ENCODE measurements at places on chromosomes 1 and 21.

DNA sequence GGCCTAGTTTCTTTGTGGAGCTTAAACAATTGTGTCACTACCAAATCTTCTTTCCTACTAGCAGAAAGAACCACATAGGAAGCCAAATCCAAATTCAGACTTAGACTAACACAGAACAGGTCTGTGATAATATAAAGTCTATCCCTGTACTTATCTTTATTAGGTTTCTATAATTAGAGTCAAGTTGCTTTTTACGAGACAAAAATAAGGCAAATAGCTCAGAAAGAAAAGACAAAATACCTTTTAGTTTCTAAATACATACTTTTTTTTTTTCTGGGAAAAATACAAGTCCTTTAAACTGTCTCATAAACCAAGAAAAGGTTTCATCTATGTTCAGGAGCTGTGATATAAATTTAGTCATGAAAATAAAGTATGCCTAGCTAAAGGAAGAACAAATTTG, 78.9 kb upstream of the LBR start:
- DNase-seq: no peak

DNA sequence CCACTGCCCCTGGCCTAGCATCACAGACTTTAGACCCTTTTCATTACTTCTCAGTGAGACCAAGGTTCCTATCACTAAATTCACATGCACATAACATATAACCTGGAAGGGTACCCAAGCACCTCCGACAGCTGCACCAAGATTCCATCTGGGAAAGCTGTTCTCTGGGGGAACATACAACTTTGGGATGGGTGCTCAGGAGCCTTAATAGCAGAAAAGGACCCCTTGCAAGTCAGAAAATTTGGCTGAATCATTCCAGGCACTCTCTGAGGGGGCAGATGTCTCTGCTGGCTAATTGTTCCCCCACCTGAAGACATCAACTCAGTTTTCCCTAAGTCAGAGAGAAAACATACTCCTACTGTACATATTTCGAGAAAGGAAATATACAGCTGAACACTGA, 41.3 kb upstream of the PSEN2 start:
- DNase-seq: no peak

DNA sequence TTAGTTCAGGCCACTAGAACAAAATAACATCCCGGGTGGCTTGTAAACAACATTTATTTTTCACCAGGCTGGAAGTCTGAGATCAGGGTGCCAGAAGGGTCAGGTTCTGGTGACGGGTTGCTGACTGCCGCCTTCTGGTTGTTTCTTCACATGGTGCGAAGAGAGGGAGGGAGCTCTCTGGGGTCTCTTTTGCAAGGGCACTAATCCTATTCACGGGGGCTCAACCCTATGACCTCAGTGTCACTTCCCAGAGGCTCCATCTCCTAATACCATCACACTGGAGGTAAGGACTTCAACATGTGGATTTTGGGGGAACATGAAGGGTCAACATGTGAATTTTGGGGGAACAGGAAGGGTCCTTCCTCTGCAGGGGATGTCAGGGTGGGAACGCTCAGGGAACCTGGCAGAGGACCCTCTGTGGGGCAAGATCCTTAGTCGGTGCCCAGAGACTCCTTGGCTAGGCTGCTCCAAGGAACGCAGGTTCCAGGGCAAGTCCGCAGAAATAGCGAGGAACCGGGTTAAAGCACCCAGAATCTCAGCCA, 8.7 kb upstream of the C2CD2 start:
- DNase-seq: no peak

DNA sequence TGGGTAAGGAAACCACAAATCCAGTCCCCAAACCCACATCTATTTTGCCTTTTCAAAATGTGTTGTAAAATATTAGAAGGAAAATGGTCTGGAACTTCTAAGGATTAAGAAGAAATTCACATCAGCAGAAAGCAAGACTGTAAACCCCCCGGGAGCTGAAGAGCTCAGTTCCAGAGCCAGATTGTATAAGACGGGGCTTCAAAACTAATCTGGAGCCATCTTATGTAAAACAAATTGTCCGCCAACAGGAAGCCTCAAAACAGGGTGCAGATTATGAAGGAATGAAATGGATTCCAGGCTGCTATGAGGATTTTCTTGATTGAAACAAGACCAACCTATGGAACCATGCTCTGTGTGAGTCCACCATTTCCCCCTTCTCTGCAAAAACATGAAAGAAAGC, 25.1 kb upstream of the HUNK start:
- DNase-seq: no peak

- DNase-seq: no peak
Measured at GRCh38 chr1:109502364-109502851, 7.1 kb downstream of the AMIGO1 start.

DNA sequence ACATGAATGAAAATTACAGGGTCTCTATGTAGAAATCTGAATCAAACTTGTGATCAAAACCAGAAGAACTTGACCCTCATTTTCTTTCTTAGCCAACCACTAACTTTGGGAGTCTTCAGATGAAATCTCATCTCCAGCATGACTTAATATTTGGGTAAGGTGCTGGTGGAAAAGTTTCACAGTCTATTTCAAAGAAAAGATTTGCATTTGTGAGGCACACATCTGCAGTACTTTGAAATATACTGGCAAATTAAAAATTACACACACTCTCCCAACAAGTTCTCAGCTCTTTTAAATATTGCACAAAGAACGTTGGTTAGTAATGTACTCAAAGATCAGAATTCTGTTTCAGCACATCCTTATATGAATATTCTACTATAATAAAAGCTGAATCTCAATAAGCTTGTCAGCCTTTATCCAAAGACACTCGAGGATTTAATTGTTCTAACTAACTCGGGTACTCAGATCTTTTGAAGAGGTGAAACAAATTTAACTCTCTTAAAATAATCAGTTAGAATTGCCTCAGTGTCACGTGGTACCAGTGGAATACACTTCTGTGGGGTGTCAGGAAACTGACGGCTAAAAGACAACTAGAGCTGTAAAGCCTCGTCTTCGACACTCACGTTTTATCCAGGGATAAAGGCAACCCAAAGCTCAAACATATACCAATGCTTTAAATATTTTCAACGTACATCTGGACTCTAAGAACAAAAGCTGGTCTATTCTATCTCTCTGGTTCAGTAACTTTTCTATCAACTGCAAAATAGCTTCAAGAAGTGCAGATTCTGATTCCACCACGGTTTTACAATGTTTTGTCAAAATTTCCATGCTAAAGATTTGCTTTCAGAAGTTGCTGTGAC, 19.0 kb downstream of the SAMSN1 start:
- DNase-seq: no peak

GRCh38 chr1:237779356-237779755, 111.4 kb downstream of the ZP4 start:
- no peak for DNase-seq

DNA sequence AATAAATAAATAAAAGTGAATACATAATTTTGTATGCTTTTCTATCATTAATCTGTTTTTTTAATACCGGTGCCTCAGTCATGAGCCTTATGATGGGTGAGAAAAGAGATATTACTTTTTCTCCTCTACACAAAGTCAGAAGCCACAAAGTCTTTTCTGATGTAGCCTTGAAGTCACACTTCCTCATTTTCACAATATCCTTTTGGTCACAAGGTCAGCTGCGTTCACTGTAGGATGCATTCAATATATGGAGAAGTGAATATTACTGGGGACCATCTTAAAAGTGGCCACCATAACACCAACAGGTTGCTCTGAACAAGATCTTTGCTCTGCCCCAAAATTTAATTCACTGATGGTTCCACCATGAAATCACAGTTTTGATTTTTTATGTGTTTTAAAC, 83.3 kb upstream of the TNR start:
- DNase-seq: no peak

GRCh38 chr21:15007716-15008296, 57.0 kb downstream of the NRIP1 start:
- no peak for DNase-seq

- DNase-seq: no peak
Measured at GRCh38 chr1:31064111-31064717, 1.3 kb downstream of the PUM1 start.

GRCh38 chr1:31570228-31570627, 6.1 kb upstream of the TINAGL1 start:
- DNase-seq: no peak

DNA sequence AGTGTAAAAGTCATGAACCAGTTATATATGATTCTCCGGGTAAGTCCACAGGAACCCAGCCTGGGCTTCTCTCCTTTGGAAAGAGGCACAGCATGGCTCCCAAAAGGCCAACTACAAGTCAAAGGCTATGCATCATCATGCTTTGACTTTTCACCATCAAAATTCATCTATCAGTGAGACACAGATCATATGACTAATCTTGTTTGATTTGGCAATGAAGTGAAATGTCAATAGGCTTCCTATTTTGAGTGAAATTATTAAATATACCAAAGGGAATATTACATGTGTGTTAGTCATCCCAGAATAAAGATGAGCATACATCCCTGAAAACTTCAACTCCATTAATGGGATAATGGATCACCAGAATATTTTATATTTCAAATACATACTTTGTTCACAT, 83.5 kb upstream of the ADGRL2 start:
- no peak for DNase-seq

- DNase-seq: no peak
Measured at GRCh38 chr1:182003953-182004586, 57.4 kb downstream of the ZNF648 start.

DNA sequence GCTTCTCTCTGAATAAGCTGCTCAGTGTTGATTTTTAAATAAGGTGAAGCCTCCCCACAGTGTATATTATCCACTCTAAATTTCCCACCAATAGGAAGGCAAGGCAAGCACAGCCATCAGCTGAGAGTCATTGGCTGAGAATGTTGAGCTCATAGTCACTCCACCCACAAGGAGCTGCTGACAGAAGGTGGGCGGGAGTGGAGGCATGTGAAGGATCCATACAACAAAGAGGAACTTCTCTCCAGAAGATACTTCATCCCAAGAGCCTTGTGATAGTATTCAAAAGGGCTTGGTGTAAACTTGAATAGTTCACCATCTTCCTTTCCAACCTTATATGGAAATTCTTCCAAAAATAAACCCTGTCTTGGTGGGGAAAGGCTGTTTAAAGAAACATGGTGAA, 42.8 kb downstream of the SAMD13 start:
- DNase-seq: peak; percentile 15

DNA sequence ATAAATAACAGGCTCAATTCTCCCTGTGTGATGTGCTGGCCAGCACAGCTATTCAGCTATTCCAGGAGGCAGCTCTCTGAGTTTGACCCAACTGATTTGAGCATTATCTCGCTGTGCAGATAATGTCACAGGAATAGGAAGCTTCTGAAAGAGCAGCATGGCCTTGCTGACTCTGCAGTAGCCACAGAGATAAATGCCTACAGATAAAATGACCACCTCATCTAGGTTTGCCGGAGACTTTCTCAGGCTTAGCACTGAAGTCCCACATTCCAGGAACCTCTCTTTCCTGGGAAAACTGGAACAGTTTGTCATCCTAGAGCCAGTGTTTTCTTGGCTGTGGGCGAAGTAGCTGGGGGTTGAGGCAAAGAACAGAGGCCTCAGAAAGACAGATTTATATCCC, 98.9 kb downstream of the MRPL39 start:
- DNase-seq: no peak

GRCh38 chr1:200046115-200046514, 18.6 kb downstream of the NR5A2 start:
- no peak for DNase-seq

GRCh38 chr1:32393832-32394140, 455 bp downstream of the BSDC1 start:
- DNase-seq: peak; percentile 19

- no peak for DNase-seq
Measured at GRCh38 chr1:111154021-111154999, 14.3 kb downstream of the CEPT1 start.

DNA sequence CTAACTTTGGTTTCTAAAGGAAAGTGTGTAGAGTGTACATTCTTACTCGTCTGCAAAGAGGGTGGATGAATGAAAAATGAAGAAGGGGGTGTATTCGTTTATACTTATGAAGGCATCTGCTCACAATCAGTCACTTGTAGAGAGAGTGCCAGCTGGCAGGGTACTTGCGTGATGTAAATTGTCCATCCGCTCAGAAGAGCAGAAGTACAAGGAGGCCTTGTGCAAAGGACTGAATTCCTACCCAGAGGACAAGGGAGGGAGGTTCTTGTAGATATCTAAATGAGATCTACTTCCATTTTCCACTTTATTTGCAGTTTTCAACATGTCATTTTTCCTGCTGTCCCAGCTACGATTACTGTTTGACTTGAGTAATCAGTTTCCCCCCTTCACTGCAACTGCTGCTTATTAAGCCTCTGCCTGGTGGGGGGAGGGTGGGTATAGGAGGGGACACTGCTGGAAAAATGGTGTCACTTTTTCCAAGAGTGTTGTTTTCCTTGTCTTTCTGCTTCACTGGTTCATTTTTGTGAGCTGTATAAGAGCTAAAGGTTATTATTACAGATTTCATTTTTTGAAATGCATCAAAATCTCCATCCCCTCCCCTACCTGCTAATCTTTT, 67.3 kb downstream of the LAMC1 start:
- no peak for DNase-seq

DNA sequence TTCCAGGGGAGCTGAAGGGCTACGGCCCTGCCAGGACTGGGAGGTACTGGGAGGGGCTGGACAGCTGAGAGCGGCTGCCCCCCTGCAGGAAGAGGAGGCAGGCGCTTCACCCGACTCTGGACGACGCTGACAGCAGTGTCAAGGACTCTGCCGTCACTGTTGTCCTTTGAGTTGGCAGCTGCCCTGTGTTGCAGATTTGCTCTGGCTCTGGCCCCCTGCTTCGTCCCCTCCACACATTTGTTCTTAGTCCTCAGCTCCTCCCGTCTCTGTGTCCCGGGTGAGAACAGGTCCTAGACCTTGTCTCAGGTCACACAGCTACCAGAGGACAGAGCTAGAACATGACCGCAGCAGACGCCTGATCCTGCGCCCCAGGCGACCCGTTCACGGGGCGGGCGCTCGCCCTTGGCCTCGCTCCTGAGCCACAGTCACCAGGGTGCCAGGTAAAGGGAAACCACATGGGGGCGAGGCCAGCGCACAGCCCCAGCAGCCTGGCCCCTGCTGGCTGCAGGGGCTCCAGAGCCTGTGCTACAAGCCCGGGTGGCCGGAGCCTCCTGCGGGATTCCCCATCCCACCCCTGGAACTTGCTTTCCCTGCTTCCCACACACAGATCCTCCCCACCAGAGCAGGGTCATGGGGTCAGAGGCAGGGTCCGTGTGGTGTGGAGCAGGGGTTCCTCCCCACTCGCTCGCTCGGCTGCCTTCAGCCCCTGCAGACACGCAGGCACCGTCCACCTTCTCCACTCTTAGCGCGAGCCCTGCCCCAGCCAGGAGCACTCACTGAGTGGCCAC, 10.7 kb upstream of the NPHP4 start:
- DNase-seq: no peak

GRCh38 chr1:117275055-117275454, 64.3 kb upstream of the VTCN1 start:
- no peak for DNase-seq

GRCh38 chr1:98839840-98840239, 164.8 kb downstream of the PLPPR5 start:
- DNase-seq: peak; percentile 2

DNA sequence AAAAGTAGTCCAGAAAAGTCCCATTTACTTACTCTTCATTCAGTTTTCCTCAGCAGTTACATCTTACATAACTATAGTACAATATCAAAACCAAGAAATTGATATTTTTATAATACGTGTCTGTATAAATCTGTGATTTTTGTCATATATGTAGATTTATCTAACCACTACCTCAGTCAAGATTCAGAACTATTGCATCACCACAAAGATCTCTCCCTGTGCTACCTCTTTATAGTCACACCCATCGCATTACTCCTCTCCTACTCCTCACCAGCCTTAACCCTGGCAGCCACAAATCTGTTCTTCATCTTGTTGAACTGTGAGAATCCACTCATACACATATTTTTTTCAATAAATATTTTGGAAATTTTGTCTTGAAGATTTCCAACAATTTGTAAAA, 72.5 kb downstream of the RALGPS2 start:
- DNase-seq: no peak

All from HFFc6 (cell line).